ENCODE measurements at places on chromosomes 13 and 19.

DNA sequence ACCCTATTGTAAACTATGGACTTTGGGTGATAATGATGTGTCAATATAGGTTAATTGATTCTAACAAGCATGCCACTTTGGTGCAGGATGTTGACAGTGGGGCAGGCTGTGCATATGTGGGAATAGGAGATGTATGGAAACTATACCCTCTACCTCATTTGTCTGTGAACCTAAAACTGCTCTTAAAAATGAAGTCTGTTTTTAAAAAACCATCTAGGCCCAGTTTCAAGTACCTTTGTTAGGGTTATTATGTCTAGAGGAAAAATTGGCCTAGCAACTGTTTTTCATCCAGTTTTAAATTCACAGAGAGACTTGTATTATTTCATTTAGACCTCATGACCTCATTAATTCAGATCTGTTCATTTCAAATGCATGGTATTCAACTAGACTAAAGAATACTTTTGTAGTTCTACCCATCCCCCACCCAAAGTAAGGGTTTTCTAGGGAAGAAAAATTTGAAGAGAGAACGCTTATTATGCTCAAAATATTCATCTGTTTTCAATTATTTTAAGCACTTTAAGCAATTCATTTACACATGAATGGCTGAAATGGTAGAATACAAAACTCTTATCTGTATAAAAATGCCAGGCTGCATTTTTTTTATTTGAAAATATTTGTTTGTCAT, 1781.9 kb upstream of the MIR17HG start:
- DNase-seq, result no peak

- no peak for DNase-seq
Observed at GRCh38 chr13:76656500-76656899, 229.7 kb downstream of the KCTD12 start.

DNA sequence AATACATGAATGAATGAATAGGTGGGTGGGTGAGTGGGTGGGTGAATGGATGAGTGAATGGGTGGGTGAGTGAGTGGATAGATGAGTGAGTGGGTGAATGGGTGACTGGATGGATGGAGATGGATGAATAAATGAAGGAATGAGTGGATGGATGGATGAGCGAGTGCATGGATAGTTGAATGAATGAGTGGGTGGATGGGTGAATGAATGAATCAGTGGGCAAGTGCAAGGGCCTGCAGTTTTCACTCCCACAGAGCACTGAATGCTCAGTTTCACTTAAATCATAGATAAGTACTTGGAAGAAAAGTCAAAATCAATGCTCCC, 12.4 kb downstream of the GAS6 start:
- peak; percentile 13 for DNase-seq

DNA sequence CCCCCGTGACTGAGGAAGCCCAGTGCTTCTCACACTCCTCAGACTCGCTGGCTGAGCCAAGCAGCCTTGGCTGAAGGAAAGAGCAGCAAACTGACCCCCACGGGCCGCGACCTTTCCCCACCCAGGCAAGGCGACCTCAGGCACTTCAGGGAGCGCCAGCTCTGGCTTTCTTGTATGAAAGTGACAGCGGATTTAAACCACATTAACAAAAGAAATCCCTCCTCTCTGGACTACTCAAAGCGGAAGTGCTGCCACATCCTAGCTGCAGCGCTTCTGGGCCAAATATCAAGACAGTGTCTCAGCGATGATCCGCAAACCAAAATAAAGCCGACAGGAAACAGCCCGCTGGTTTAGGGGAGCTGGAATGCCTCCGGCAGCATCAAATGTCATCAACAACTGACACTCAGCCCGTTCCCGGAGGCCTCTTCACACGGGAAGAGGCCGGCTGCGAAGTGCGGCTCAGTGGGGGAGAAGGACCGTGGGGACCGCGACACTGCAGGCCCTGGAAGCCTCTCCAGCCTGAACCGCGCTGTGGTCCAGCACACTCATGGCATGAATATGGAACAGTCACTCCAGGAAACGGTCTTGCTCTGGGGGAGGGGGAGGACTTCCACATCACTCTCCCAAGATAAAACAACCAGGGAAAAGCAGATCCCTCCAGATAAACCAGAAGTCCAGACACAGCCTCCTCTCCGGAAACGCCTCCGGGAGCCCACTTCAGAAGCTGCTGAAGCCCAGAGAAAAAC, 1.4 kb downstream of the RASA3 start:
- DNase-seq, result peak; percentile 83

- no peak for DNase-seq
Observed at GRCh38 chr13:76214001-76214400, 577.9 kb downstream of the LMO7 start.

DNA sequence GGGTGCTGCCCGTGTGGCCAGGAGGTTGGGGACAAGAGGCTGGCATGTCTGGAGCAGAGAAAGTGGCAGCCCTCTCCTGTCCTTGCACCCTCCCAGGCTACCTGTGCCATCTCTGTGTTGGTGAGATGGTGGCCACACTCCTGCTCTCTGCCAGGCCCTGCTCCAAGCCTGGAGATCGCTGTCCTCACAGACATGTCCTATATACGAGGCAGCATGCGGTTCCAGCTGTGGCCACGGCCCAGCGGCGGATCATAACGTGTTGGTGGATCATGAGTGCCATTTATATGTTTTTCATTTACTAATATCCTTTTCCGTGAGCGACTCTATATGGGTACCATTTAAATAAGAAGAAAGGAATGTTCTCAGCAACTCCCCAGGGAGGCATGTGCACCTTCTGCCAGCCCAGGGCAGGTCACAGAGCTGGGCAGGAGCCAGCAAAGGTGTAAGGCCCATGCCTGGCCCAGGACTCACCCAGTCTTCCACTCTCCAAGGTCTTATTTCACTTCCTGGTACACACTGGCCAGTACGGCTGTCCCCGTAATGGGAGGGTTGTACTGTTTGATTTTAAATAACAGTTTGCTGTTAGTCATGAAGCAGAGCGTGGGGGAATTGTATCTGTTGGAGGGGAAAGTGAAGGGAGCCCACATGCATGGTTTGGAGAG, 47.2 kb upstream of the LDLR start:
- DNase-seq, result no peak

GRCh38 chr19:33194532-33194885, 379 bp downstream of the LRP3 start:
- DNase-seq, result no peak

GRCh38 chr13:51794964-51795363, 9.0 kb downstream of the DHRS12 start:
- no peak for DNase-seq

DNA sequence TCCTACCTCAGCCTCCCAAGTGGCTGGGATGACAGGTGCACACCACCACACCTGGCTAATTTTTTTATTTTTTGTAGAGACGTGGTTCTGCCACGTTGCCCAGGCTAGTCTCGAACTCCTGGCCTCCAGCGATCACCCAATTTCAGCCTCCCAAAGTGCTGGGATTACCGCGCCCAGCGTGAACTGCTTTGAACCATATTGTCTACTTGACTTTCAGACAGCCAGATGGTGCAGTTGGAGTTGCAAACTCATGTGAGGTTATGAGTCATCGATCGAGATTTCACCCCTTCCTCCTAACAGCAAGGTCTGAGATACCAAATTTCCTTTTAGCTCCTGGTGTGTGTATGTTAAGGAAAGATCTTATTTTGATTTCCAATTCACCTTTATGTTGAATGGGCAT, 2.7 kb downstream of the SLC27A1 start:
- no peak for DNase-seq

- DNase-seq, result no peak
Observed at GRCh38 chr19:38158730-38159129, 65.3 kb downstream of the DPF1 start.

DNA sequence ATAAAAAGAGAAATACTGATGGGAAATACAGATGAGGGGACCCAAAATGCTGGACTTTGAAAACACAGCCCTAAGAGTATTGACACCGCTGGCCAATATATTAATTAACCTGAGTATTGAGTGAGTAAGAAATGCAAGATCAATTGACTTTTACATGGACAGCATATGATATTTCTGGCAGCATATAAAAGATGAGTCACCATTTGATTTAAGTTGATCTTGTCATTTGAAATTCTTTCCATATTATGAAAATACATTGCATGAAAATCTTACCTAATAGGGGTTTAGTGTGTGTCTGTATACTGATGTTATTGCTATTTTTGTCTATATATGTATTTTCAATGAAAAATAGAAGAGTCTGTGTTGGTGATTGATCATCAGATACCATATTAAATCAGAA, 619.6 kb downstream of the KCTD12 start:
- DNase-seq, result no peak

GRCh38 chr13:68940049-68940448, 1167.6 kb upstream of the ATXN8OS start:
- DNase-seq, result no peak

- no peak for DNase-seq
Observed at GRCh38 chr13:41145136-41145908, 12.7 kb upstream of the KBTBD6 start.

- no peak for DNase-seq
Observed at GRCh38 chr13:52879950-52880741, 31.7 kb upstream of the PCDH8 start.
